Stimulated activated CD8-positive, alpha-beta memory T cell treated with anti-CD3 and anti-CD28 coated beads, Interleukin-4, amount 100 ng/mL, for 4 hours (primary cell): ENCODE measurements at places on chromosomes 12 and 14.

- DNase-seq = no peak
Measured at GRCh38 chr14:100609941-100610391, 22.7 kb upstream of the BEGAIN start.

DNA sequence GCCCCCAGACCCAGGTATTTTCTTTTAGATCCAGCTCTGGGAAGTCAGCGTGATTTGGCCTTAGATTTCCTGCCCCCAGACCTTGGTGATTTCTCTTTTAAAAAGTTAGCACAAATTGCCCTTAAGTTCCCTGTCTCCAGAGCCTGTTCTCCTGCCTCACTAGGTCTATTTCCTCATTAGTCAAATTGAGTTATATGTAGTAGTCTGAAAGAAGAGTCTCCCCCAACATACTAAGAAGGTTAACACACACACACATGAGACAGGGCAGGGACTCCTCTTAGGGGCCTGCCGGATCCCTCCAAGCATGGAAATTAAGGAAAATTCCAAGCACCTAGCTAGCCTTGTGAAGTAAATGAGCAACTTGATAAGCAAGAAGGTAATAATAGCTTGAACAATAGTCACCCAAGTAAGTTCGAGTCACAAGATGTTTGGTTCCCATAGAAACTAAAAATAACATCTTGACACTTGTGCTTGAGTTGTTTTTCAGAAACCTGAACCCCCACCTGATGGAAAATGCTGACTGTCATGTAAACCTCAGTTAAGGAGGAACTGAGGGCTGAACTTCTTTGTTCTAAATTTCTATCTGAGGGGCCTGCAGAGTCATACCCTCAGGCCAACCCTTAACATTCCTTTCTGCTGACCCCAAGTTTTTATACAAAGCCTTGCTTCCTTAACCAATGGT lies 51.6 kb downstream of the CAND1 start:
- no peak for DNase-seq

DNA sequence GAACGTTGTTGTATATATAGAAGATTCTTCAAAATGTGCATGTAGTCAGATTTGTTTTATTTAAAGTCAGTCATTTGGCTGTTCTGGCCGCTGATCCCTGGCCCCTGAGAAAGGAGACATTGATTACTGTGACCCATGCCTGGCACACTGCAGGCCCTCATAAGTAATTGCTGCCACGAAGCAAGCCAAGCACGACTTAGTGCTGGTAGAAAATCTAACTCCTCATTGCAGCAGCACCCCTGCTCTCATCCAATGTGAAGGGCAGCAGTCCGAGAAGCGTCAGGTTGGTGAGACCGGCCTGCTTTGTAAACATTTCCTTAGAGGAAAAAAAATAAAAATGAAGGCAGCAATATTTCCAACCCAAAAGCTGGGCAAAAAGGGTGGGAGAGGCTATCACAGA lies 22.8 kb upstream of the TMTC2 start:
- DNase-seq = no peak

- DNase-seq = no peak
Measured at GRCh38 chr12:122147514-122148290, 26.3 kb downstream of the IL31 start.

DNA sequence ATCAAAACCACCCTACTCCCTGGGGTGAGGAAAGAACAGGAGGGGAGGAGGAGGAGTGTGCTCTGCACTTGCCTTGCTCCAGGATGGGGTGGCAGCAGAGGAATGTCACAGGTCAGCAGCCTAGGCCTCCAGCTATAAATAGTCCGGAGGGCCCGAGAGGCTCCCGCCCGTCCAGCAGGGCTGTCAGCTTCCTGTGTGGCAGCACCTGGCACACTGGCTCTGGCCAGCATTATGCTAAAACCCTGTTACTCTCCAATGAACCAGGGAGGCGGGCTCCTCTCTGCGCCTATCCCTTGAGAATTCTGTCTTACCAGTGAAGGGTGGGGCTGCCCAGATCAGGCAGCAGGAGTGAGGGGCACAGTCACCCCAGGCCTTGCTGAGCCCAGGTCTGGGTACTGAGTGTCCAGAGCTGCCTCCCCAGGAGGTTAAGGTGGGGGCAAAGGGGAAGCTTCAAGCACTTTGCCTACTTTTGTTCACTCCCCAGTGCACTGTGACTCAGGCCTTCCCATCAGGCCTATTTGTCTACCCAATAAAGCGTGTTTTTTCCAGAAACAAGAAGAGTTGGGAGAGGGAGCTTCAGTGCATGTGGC lies 1.2 kb upstream of the COX14 start:
- DNase-seq = no peak

- DNase-seq = no peak
Measured at GRCh38 chr12:93741659-93742109, 64.5 kb downstream of the CRADD start.

DNA sequence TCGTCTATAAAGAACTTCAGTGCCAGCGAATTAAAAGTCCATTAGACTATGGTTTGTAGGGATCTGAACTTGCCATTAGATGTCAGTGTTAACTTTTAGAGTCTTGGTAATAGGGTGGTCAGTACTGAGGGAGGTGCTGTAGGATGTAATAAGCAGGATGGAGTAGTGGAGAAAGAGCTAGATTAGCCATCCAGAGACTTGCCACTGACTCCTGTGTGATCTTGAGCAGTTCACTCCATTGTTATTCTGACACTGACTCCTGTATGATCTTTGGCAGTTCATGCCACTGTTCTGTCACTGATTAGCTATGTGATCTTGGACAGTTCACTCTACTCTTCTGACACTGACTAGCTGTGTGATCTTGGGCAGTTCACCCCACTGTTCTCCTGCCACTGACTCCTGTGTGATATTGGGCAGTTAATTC lies 133.6 kb downstream of the TTLL5 start:
- DNase-seq = no peak

DNA sequence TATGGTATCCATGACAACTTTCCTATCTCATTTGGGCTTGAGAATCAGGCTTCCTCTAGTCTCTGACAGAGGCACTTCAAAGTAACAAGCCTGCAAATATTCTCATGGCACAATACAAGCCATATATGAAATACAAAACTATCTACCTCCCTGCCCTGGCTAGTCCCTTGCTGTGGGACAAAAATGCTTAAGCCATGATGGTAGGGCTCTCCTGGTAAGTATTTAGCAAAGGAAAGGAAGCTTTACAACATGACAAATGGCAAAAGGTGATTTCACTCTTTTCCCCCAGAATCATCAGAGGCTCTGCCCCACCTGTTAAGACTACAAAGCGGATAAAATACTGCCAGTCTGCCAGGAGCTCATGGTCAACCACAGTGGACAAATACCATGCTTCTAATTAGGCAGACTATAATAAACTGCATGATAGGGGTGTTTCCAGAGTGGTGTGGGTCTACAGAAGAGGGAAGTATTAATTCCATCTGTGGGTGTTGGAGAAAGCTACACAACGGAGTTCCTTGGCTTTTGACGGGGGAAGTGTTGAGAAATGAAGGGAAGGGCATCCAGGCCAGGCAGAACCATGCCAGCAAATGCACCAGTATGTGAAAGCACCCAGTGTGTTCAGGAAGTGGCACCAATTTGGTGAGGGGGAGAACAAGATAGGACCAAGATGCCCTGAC lies 92.9 kb downstream of the SPTSSA start:
- DNase-seq = no peak

DNA sequence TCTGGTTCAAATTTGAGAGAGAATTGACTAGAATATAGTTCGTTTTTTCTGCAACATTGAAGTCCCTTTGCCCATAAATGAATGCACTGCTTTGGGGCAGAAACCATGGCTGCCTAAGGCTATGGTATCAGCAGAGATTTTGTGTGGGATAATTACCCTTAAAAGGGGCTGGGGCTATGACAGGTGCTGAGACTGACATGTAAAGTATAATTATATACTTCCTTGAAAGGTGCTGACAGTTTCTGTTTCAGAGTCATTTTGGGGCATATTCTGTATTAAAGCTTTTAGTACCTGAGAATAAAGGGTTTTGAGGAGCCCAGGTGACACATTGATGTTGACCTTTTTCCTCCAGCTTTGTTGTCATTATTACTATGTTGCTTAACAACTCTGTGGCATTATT lies 150.3 kb upstream of the PTPRQ start:
- DNase-seq = no peak
